ENCODE measurements at places on chromosomes 2 and 18.
A peak's percentile ranks its signal among the peaks of the same experiment; 100 is the strongest.

- no peak for DNase-seq
Observed at GRCh38 chr2:191189112-191189635, 38.4 kb upstream of the STAT4 start.

DNA sequence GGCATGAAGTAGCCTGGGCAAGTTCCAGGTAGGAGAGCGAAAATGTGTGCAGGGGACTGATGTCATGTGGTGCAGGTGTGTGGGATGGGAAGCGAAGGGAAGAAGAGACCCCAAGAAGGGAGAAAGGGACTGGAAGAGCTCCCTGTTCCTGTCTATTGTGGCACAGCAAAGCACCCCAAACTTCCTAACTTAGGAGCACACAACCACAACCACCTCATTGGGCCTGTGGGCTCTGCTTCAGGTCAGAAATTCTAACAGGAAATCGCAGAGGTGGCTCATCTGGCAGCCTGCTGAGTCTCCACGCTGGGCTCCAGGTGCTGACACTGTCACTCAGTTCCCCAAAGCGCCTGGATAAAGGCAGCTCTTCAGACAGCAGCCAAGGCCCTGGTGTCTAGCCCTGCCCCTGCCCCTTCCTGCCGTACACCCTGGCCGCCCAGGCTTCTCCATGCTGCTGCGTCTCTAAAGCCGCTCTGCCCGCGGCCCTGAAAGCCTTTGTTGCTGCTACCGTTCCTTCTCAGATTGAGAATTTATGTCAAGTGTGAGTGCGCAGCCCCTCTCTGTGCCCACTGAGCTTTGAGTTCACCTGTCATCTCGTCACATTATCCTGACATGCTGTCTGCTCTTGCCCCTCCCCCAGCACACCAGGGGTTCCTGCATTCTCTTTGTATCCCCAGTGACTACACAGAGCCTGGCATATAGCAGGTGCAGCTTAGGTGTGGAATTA, 140.2 kb upstream of the BCL2L11 start:
- DNase-seq, result no peak

DNA sequence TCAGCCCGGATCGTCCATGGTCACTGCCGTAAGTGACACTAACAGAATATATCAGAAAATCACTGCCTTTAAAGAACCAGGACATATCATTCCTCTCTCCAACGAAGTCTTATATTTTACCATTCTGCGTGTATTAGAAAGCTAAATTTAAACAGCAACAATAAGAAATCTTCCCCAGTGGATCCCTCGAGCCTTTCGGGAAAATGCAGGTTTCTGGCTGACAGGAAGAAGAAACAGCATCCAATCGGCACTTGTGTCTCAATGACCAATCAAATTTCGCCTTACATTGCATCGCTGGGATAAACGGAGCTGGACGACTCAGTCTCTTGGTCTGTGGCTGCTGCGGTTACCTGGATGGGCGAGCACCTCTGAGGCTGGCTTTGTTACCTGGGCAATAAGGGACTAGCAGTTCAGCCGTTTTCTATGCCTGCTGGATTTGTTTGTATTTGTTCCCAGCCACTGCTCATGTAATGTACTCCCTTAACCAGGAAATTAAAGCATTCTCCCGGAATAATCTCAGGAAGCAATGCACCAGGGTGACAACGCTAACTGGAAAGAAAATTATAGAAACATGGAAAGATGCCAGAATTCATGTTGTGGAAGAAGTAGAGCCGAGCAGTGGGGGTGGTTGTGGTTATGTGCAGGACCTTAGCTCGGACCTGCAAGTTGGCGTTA, at the start of gene DUSP19:
TSS of gene DUSP19 (plus strand) at position 284 of the 675 bp plus-strand sequence. CDS start at position 471, 187 bp downstream.
- DNase-seq, result peak; percentile 86

DNA sequence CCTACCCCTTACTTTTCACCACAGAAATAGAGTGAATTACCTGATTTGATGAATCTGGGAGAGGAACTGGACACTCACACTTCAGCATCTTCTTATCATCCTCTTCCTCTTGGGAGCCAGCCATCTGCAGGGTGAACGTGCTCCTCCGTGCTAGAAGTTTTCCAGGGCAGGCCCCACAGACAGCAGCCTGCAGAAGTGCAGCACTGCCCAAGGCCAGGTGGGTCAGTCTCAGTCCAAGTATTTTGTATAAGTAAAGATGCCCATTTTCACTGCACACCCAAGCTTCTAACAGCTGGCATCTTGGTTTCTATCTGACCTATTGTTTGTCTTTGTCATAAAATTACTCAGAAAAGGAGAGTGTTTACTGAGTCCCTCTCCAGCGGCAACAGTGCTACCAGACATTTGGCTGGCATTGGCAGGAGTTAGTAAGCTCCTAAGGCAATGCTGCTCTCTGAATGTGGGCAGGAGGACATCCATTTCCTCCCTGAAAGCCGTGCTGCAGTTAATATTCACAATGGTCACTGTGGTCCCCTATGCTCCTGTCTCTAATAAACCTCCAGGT, 222.6 kb upstream of the CTAGE1 start:
- no peak for DNase-seq

GRCh38 chr2:96423291-96423690, 81.9 kb downstream of the NEURL3 start:
- DNase-seq, result no peak

GRCh38 chr18:52582516-52582915, 242.5 kb downstream of the DCC start:
- DNase-seq, result no peak

DNA sequence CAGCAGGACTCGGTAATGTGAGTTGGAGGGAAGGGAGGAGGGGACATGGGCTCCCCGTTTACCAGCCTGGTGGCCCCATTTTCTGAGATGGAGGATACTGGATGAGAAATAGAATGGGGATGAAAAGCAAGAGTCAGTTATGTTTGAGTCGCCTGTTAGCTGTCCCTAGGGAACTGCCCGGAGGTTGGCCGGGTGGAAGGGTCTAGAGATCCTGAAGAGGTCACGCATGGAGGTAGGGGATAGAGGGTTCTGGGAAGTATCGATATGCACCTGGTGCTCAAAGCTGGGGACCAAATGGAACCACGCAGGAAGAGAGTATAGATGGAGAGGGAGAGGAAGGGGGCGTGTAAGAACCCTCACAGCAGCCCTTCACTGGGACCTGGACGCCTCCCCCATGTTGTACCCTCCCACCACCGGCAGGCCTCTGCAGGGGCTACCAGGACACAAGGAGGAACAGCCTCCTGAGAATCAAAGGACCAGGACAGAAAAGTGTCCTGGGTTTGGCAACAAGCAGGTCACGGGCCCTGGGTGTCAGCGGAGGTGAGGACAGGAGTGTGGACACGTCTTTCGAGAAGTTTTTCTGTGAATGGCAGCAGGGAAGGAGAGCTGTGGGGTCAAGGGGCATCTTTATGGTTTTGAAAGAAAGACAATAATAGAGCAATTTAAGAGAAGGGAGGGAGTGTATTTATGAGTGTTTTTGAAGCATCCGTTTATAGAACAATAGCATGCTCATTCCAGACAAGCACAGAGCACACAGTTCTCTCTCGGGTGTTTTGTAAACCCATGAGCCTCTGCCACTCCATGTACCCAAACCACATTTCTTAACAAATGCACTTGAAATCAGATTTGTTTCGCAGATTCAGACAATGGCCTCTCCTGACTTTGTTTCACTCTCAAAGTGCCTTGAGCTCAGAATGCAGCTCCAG, 132.2 kb downstream of the SMAD7 start:
- DNase-seq, result peak; percentile 1

DNA sequence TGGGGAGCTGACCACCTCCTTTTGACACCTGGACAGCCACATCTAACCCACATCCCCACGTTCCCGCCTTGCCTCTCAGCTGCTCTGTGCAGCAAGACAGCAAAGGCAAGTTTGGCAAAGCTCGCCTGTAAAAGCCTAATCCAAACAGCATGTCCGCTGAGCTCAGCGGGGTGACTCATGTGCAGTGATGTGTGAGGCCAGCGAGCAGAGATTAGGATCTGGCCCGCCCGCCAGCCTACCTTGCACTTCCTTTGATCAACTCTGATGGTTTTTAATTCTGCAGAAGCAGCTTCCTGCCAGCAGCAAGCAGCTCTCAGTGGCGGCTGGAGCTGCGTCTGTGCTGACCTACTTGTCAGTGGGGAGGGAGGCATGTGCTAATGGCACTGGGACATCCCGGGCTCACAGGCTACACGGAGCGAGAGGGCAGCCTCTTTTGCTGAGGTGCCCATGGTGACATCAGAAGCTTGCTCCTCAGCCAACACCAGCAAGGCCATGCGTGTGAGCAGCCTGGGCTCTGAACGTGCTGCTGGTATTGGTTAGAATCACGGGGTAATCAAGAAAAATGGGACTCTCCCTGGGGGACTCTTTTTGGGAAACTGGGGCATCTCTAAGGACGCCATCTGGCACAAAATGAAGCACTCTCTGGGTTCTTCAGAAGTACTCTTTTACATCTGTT, 36.0 kb upstream of the EML4 start:
- peak; percentile 82 for DNase-seq
